ENCODE measurements at places on chromosomes 5 and 9.

DNA sequence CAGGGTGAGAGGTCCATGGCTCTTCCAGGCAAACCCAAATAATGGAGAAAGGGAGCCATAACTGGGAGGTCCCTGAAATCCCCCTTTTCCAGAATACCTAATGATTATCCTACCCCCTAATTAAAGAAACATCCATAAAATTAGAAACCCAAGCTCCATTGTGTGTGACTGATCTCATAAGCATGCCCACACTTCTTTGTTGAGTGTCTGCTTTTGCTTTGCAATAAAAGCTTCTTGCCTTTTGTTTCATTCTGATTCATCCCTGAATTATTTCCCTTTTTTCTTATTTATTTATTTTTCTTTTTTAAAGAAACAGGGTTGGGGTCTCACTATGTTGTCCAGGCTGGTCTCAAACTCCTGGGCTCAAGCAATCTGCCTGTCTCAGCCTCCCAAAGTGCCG lies 33.1 kb downstream of the BTF3 start:
- DNase-seq: no peak

DNA sequence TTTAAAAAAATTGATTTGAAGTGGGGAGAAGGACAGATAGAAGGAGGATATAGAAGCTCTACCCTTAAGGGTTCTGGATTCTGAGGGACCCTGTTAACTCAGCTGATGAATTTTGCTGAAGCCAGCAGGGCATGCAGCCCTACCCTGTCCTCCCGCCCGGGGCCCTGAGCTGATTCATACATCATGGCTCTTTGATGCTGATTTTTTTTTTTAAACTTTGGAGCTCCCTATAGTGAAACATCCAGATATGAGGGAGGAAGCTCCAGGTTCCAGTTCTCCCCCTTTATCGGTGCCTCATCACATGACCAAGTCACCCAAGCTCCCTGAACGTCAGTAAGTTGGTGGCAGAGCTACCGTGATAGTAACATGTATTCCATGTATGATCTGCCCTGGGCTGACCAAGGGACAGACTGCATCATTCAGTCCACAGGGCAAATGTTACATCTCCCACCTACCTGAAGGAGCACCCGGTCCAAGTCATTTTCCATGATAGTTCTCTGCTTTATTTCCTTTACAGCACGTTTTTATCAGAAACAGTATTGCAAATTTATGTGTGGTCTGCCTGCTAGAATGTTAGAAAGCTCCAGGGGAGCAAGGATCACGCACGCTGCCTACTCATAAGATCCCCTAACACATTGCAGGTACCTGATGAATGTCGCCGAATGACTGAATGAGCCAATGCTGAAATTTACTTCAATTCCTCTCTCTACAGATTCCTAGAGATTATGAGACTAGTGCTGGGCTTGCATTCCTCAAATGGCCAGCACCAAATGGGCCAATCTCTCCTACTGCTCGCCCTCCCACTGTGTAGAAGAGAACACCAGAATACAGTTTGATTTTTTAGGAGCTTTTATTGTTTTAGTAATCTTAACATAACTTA lies 25.9 kb downstream of the SPARC start:
- DNase-seq: no peak

DNA sequence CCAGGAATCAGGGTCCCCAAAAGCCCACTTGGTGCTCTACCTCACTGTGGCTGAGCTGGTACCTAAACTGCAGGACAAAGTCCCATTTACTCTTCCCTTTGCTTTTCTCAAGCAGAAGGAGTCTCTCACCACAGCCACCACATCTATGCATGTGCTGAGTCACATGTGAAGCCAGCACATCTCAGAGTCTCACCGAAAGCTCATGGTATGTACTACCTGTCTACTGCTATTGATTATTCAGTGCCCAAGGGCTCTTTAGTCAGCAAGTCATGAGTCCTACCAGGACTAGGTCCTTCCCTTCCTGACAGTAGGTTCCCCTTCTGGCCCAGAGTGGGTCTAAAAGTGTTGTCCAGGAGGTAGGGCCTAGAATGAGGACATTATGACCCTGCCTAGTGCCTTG lies 130.7 kb upstream of the NTRK2 start:
- DNase-seq: no peak

GRCh38 chr9:121057821-121058220 lies 7.7 kb upstream of the C5 start:
- no peak for DNase-seq

- no peak for DNase-seq
Observed at GRCh38 chr5:11420969-11421368, 483.3 kb downstream of the CTNND2 start.

- DNase-seq: no peak
Observed at GRCh38 chr9:93054758-93055704, 3.5 kb upstream of the SUSD3 start.

- no peak for DNase-seq
Observed at GRCh38 chr5:29942089-29942488, 1251.4 kb upstream of the CDH6 start.

DNA sequence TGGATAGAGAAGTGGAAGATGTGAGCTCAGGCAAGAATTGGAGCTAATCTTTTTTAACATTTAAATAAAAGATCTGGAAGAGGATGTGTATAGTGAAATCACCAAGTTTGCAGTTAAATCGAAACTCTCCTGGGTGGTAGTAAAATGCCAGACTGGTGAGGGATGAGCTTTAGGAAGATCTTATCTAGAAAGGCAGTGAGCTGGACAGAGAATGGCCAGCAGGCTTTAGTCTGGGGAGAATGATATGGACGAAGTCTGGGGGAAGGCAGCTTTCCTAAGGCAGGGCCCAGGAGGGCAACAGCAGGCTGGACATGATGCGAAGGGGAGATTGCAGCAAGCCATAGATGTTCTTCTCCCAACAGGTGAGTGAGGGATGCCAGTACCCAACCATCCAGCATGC lies 25.6 kb downstream of the UNC5A start:
- no peak for DNase-seq

DNA sequence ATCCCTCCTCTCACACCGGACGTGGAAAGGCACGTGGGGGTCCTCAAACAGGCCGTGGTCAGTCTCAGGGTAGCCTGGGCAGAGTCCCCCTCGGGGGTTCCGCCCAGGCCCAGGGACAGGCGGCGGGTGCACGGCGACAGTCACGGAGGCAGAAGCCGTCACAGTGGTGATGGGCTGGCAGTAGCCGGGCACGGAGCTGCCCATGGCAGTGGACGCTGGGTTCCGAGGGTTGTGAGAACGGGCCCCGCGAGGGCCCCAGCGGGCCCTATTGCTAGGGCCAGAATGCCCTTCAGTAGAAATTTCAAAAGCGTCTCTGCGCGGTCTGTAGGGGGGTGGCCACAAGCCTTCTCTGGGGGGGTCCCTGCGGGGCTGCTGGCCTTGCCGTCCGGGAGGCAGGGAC lies 69.8 kb downstream of the PTCH1 start:
- DNase-seq: no peak

Measured in activated CD8-positive, alpha-beta memory T cell treated with anti-CD3 and anti-CD28 coated beads for 1 hour (primary cell).